HS-27A (cell line): ENCODE measurements at places on chromosomes 12 and 14.
A peak's percentile ranks its signal among the peaks of the same experiment; 100 is the strongest.

DNA sequence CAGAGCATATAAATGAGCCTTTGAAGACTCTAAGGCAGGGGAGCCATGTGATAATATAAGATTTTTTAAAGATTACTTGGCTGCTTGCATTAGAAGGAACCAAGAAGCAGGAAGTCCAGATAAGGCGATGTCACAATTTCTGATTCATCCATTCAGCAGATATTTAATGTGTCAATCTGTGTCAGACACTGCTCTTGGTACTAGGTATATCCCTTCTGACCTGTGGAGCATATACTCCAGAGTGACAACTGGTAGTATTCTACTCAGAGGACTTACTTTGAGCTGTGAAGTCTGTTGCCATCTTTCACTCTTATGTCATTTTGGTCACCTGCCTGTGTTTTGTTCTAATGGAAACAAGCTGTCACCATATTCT is 10.7 kb downstream of the EID3 start:
- no peak for DNase-seq

- no peak for DNase-seq
Observed at GRCh38 chr12:97948591-97948990, 486.0 kb downstream of the RMST start.

GRCh38 chr14:75084513-75084912 is 15.1 kb downstream of the ZC2HC1C start:
- DNase-seq, result no peak

DNA sequence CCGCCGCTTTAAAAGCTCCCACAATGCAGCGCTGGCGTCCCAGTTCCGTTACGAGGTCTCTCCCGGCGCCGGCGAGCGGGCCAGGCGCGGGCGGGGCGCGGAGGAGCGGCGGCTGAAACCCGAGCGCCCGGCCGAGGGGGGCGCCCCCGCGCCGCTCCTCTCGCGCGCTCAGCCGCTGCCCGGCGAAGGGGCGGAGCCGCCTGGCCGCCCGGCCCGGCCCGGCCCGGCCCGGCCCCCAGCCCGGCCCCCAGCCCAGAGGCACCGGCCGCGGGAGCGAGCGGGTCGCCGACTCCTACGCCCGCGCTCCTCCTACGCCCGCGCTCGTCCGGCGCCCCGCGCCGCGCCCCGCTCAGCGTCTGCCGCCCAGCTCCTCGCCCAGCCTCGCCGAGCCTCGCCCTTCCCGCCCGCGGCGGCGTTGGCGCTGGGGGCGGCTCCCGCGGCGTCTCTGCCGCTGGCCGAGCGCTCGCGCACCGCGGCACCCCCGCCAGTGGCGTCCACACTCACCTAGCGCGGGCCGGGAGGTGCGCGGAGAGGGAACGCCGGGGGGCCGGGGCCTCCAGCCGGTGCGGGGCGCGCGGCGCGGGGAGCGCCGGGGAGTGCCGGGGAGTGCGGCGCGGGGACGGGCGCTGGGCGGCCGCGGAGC is at the start of gene RASSF8:
Gene RASSF8 (plus strand): TSS at position 255 of the 643 bp plus-strand sequence. CDS start 96,662 bp downstream, outside the sequence.
- no peak for DNase-seq

DNA sequence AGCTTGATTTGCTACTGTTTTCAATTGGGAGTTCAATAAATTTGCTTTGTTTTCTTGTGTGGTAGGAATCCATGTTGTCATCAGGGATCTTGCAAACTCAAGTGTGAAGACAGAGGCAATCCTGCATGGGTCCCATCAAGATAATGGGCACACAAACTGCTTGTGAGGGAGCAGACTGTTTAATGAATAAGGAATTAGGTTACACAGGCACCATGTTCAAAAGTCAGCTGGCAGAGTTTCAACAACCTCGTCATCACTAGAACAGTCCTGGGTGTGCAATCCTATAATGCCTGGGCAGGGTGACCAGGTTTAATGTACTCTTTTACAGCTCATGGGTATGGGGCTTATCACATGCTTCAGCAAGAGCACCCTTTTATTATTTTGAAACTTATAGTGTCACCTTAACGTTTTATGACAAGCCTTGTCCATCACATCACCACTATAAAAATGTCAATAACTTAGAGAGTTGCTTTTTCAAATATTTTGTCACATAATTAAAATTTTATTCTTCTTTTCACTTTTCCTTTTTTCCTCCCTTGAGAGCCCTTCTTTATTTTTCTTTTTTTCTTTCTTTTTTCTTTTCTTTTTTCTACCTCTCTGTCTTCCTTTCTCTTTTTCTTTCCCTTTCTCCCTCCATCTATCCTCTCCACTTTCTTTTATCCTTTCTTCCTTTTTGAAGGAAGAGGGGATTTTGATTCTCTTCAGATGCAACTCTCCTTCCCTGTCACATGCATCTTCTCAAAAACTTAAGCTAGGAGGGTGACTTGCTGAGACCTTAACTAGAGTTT is 252.2 kb upstream of the ATP2B1 start:
- no peak for DNase-seq

- DNase-seq, result no peak
Observed at GRCh38 chr12:109686523-109686922, 27.1 kb upstream of the FAM222A start.

DNA sequence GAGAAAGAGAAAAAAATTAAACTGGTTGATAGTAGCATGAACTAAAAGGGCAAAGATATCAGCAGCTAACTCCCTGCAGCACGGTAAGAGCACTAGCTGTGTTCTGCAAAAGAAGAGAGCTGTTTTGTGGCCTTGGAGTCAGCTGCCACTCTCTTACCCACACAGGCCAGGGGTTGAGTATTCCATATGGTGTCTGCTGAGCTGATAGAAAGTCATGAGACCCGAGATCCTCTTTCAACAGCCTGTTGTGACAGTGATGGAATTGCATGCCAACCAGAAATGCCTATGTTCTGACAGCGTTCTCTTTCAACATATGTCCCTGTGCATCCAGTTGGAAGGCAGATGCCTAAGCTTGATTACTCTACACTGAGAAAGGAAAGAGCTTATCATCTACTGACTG is 39.9 kb downstream of the TMTC1 start:
- peak; percentile 96 for DNase-seq

DNA sequence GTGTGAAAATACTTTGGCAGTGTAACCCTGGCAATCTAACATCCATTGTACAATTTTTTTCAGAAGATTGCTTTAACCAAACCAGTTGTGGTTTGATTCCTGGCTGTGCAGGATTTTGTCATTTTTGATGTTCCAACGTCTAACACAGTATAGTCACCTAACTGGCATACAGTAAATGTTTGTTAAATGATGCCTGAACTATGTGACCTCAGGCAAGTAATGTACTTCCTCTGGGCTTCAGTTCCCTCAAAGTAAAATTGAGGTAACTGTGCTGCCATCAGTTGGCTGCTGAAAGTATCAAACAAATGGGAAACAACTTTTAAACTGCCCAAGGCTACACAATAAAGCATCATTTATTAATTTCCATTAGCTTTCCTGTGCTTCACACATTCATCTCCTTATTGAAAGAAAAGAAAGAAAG is 4.3 kb downstream of the TM7SF3 start:
- no peak for DNase-seq

GRCh38 chr14:94408546-94409095 is 20.2 kb upstream of the SERPINA1 start:
- no peak for DNase-seq
